Natural killer cell (primary cell): ENCODE measurements at places on chromosomes 13 and 19.

- DNase-seq, result no peak
These were observed 483.7 kb downstream of the TSHZ3 start for GRCh38 chr19:30865511-30865910.

DNA sequence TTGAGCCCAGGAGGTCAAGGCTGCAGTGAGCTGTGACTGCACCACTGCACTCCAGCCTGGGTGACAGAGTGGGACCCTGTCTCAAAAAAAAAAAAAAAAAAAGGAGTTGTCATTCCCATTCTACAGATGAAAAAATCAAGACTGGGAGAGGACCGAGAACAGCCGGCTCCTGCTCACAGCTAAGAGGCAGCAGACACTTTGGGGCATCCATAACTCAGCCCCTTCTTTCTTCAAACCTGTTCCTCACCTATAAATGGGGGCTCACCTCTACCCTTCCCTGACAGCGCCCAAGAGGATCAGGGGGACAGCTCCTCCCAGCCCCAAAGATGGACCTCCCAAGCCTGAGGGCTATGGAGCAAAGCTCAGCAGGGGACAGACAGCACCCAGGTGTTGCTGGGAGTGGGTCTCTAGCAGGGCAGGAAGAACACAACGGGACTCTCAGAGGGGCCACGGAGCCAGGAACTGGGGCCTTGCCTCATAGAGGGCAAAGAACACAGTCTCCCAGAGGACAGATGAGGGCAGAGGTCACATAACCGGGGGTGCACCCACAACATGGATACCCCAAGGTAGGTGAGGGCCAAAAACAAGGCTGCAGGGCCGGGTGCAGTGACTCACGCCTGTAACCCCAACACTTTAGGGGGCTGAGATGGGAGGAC, 3.4 kb upstream of the KLF16 start:
- no peak for DNase-seq

GRCh38 chr13:70183041-70183440, 74.8 kb upstream of the KLHL1 start:
- DNase-seq, result no peak

GRCh38 chr19:3125900-3126524, 9.8 kb upstream of the GNA15 start:
- DNase-seq, result peak; percentile 62

GRCh38 chr13:113402471-113403254, 38.7 kb upstream of the GRTP1 start:
- DNase-seq, result no peak

DNA sequence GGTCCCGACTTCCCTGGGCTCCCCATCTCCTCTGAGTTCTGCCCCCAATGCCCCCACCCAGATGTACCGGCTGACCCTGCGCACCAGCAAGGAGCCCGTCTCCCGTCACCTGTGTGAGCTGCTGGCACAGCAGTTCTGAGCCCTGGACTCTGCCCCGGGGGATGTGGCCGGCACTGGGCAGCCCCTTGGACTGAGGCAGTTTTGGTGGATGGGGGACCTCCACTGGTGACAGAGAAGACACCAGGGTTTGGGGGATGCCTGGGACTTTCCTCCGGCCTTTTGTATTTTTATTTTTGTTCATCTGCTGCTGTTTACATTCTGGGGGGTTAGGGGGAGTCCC, 6.5 kb downstream of the FUZ start:
- no peak for DNase-seq

DNA sequence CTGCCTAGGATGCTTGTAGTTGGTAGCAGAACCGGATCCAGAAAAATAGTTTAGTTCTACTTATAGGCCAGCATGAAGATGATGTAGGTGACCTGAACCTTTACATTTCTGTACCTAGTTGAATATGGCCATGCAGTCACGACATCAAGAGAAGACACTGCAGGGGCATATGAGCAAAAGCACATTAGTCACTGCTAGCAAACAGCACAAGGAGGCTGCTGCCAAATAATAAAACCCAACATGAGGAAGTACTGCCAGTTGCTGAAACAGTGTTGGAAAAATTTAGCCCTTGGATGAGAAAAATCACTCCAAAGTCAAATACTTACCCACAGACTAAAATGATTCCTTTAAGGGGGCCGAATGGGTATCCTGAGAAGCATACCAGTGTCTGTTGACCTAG, 20.8 kb downstream of the ERICH6B start:
- DNase-seq, result no peak

DNA sequence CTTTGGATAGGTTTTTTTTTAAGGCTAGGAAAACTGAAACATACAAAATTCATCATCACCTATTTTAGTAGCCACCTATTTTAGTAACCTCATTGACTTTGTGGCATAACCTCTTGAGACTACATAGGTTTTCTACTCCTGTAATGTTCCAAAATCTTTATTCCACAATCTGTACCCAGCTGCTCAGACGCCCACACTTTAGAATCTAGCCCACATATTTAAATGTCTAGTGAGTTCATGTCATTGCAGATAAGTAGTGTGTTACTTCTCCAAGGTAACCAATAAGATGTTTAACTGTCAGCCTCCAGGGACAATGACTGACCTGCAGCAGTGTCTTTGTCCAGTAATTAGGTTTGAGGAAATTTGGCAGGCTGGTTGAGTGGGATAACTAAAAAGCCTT, 330.2 kb downstream of the MZT1 start:
- DNase-seq, result no peak

GRCh38 chr19:1901940-1902404, 3.2 kb upstream of the ADAT3 start:
- no peak for DNase-seq

- DNase-seq, result no peak
These were observed 33.3 kb downstream of the BLOC1S3 start for GRCh38 chr19:45211751-45212381.
